ENCODE measurements at places on chromosomes 13 and 19.

- no peak for DNase-seq
These were observed 73.5 kb downstream of the CAB39L start for GRCh38 chr13:49370371-49370770.

GRCh38 chr13:99656844-99657381 lies 155.6 kb downstream of the TM9SF2 start:
- no peak for DNase-seq

GRCh38 chr13:102770435-102770834 lies 3.2 kb downstream of the TEX30 start:
- DNase-seq: no peak

- no peak for DNase-seq
These were observed 434.1 kb downstream of the ZNF536 start for GRCh38 chr19:30806311-30806710.

DNA sequence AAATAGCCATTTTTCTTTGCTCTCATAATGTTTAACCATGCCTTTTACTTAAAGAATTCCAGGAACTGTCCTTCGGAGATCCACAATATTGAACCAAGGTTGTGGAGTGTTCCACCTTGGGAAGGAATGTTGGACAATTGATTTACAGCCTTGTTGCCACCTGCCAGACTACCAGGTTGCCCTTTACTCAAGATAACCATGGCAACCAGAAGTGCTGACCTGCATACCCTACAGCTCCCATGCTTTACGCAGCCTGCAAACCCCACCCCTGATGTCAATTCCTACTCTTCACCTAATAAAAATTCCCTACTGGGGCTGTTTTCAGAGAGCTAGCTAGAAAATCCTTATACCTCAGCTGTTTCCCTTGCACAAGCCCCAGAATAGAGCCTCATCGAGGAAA lies 151.0 kb upstream of the RXFP2 start:
- no peak for DNase-seq

DNA sequence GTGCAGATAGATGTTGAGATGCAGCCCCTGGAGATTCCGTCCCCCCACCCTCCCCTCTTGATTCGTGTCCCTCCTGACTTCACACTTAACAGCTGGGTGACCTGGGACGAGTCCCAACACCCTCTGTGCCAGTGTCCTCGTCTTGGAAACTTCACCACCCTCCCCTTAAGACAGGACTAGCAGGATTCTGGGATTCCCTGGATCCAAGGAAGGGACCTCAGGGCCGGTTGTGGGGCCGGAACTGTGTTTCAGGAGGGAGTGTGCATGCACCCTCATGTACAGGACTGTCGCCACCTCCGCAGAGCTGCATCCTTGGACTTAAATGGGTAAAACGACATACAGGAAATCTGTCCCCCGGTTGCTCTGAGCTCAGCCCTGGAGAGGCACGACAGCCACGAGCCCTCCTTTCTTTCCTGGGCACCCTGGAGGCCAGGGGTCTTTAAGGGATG lies 990 bp downstream of the MYO9B start:
- DNase-seq: peak; percentile 13

DNA sequence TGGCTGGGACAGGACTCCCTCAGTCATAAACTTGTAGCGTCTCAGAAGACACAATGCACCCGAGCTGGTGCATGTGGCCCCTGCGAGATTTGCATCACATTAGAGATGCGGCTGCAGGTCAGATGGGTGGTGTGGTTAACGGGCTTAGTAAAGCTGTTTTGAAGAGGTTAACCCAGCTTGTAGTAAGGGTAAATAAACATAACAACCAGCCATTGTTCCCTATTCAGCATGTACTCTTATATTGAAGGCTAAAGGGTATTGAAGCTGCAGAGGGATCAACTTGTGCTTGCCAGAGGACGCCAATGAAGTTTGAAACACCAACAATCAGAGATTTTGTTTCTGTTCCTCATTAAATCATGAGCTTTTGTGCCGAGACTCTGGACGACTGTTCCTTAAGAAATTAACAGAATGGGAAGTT lies 79.4 kb downstream of the ZIC5 start:
- DNase-seq: no peak

DNA sequence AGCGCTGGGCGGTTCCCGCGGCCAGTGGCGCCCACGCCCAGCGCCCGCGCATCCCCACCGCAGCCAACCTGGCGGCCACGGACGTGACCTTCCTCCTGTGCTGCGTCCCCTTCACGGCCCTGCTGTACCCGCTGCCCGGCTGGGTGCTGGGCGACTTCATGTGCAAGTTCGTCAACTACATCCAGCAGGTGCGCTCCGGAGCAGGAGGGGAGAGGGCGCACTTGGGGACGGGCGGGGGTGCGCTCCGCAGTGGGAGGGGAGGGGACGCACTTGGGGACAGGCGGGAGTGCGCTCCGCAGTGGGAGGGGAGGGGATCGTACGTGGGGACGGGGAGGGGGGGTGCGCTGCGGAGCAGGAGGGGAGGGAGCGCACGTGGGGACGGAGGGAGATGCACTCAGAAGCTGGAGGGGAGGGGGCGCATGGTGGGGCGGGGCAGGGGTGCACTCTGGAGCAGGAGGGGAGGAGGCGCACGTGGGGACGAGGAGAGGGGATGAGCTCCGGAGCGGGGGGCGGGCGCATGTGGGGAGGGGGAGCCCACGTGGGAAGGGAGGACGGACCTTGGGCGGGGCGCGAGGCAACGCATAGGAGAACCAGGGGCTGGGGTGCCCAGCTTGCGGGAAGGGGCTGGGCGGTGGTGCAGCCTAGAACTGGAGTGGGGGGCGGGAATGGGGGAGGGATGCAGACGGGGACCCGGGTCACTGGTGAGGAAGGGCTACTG lies 1.5 kb downstream of the KISS1R start:
- no peak for DNase-seq

GRCh38 chr19:35915443-35915842 lies 7.3 kb upstream of the TYROBP start:
- no peak for DNase-seq

All from naive thymus-derived CD4-positive, alpha-beta T cell (primary cell).